ENCODE measurements at places on chromosomes 12 and 14.

GRCh38 chr12:62248873-62249272 is 11.3 kb upstream of the USP15 start:
- DNase-seq = no peak

- DNase-seq = no peak
Observed at GRCh38 chr12:42611571-42612230, 22.2 kb upstream of the PRICKLE1 start.

DNA sequence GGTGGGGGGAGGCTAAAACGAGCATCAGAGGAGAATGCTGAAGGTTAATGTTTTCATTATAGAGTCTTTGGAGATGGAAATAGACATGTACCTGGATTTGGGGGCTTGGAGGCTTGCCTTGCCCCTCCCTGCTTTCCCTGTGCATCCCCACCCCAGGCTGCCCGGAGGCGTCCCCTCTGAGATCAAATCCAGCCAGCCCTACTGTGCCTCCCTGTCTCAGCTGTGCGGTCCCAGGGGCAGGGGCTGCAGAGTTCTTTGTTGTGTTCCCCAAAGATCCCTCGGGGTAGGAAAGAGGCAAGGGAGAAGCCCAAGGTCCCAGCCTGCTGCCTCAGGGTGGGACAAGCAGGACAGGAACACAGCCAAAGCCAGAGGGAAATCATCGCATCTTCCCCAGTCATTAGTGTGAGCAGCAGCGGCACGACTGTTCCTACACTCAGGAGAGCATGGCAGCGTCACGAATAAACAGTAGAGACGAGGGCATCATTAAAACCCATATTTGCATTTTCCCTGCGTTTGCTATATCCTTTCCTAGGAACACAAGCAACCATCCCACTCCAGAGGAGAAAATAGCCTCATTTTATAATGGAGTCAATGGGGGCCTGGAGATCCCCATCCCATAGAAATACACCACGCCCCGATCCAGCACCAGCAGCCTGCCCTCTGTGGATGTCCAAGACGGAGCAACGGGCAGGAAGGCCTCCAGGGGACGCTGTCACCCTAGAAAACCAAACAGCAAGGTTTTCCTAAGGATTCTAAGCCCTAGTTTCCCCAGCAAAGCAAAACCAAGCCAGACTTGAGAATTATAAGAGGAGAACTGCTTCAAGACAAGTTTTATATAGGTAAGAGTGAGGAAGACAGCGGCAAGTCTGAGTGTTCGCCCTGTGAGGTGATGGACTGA is 32.4 kb downstream of the ANO2 start:
- DNase-seq = no peak

DNA sequence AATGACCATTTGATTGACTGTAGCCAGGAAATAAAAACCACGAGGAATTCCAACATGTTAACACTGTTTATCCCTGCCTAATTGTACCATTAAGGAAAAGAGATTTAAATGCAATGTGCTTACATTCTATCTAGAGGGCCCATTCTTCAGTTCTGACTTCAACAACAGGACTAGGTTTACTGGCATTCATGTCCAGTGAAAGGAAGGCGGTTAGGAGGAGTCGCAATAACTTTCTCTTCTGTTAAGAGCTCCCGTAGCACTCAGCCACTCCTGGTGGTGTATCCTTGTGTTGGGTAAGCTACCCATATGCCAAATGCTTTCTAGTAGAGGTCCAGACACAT is 154.7 kb downstream of the STXBP6 start:
- DNase-seq = no peak

- no peak for DNase-seq
Observed at GRCh38 chr12:47165934-47166333, 86.2 kb upstream of the AMIGO2 start.

DNA sequence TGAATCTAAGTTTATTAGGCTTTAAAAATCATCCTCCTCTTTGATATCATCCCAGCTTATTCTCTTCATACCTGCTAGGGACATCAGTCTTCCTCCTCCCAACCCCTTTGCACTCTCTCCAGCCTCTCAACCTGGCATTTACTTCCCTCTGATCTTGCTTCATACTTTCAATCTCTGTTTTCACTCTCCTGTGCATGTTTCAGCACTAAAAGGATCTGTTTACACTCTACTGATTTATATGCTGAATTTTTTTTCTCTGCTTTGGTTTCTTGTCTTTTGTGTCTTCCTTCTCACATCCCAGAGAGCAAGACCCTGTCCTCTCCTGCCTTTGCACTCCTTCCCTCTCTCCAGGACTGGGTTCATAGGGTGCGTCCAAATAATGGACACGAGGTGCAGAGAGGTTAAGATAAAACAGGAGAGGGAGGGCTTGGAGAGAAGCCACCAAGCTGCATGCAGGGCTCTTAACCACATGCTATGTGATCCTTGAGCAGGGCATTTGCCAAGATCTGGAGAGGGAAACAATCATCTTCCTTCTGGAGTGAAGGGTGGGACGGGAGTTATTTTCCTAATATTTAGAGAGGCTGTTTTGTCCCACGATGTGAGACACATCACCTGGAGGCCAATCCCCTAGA is 3.0 kb upstream of the CISTR start:
- DNase-seq = no peak

- no peak for DNase-seq
Observed at GRCh38 chr14:61125867-61126572, 145.0 kb downstream of the SLC38A6 start.

- no peak for DNase-seq
Observed at GRCh38 chr12:64608901-64609535, 1.3 kb upstream of the RASSF3 start.

DNA sequence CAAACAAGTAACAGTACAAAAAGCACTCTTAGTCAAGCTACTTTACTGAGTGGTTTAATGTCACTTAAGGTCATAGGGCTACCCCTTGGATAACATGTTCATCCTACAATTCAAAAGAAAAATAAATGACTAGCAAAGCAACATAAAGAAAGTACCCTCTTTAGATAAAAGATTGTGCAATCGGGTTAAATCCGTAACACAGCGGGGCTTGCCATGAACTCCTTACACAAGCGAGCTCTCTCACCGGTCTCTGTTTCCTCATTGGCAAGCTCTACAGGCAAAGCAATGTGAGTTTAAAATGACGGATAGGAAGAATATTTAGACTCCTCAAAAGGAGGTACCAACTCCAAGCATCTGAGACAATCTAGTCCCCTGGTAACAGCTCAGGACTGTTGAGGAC is 140.6 kb downstream of the EGLN3 start:
- no peak for DNase-seq

DNA sequence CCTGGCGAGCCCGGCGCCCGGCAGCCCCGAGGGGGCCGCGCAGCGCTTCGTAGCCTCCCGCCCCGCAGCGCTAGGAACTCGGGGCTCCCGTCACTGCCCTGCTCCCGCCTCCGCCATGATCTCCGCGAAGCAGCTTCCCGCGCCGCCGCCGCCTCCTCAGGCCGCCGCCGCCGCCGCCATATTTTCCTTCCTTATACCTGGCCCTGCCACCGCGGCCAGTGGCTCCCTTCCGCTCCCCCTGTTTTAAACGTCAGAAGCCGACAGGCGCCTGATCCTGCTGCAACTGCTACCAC is 286 bp downstream of the PPP4R3A start:
- no peak for DNase-seq

All from NCI-H1436 treated with DMSO at 0.1 percent for 48 hours (cell line).